Sciatic nerve (tissue), 2 donors: ENCODE measurements at places on chromosomes 12 and 14.

DNA sequence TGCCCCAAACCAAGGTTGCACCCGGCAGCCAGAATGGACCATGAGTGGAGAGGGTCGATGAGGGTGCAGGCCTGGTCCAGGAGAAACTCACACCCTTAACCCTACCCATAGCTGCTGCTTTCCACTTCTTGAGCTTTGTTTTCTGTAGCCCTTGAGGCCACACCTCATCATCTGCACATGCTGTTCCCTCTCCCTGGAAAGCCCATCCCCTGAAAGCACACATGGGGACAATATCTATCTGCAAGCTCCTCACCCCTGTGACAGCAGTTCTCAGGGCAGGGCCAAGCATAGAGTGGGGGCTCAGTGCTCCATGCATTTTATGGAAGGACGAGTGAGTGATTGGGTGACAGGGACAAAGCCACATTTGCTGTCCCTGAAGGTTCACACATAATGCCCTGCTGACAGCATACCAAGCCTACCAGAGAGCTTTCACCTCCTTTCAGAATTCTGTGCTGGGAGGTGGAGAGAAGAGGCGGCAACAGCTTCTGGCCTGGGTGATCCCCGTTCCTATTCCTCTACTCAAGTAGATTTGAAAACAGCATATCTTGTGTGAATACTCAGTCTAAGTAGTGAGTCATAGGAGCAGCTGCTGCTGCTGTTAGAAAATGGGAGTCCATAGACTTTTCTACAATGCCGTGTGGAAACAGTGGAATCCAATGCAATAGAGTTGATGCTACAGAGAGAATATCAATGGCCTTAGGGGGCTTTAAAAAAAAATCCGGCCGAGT, 44.6 kb downstream of the SRGAP1 start:
- no peak for DNase-seq

- DNase-seq: no peak
Measured at GRCh38 chr12:48828293-48828692, 10.0 kb downstream of the CACNB3 start.

- DNase-seq: no peak
Measured at GRCh38 chr14:44417809-44418208, 89.3 kb downstream of the FSCB start.

- no peak for DNase-seq
Measured at GRCh38 chr12:32874078-32874477, 22.5 kb downstream of the PKP2 start.

- DNase-seq: no peak
Measured at GRCh38 chr14:89242652-89243279, 174.3 kb downstream of the FOXN3 start.

GRCh38 chr14:66174453-66174891, 311.7 kb upstream of the CCDC196 start:
- DNase-seq: no peak

GRCh38 chr12:101375573-101375972, 32.0 kb downstream of the ARL1 start:
- DNase-seq: no peak

- no peak for DNase-seq
Measured at GRCh38 chr12:124365726-124366430, 71.0 kb downstream of the RFLNA start.

DNA sequence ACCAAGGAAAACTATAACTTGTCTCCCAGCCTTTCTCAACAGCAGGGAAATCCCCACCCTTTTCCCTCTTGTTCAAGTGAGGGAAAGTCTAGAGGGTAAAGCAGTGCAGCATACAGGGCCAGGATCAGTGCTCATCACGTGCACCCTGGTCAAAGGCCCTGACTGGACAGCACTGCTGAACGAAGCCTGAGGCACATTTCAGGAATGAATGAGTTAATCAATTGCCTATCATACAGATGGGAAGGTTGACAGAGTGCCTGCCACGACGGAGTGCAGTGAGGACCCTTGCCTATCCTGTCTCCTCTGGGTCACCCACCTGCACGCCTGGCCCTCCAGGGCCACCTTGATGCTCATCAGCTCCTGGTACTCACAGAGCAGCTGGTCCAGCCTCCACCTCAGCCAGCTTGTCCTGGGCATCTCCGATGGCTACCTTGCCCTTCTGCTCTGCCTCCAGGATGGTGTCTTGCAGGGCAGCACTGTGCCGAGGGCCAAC, 11.7 kb upstream of the KRT73 start:
- no peak for DNase-seq

- no peak for DNase-seq
Measured at GRCh38 chr14:73462048-73462715, 3.8 kb upstream of the NUMB start.

GRCh38 chr12:114371733-114372132, 34.2 kb downstream of the TBX5 start:
- no peak for DNase-seq

DNA sequence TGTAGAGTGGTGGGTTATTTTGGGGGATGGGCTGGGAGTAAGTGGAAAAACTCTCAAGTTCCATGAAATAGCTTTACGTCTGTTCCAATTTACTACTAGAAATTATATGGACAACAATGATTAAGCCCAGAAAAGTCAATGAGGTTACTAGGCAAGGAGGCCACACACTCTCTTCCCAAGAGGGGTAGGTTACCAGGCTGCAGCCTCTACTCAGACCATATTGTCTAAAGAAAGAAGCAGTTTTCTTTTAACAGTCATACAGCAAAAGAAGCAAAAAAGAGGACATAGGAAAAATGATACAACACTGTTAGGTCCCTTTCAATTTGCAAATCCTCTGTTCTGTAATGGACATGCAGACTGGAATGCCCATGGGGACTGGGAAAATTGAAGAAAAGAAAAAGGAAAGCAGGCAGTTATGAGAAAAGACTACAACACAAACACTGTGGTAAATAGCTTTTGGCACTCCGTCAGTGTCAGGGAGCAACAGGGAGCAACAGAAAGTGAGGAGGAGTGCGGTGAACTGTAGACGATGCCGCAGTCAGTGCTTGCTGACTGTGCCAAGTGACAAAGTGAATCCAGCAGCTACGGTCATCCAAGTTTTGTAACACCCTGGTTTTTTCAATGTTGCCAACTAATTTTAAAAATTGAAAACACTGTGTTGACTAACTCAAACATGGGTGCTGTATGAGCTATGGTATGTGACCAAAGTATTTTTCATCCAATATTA, 39.8 kb upstream of the HMGA2 start:
- DNase-seq: no peak

GRCh38 chr12:805022-805632, 52.7 kb downstream of the WNK1 start:
- DNase-seq: no peak

DNA sequence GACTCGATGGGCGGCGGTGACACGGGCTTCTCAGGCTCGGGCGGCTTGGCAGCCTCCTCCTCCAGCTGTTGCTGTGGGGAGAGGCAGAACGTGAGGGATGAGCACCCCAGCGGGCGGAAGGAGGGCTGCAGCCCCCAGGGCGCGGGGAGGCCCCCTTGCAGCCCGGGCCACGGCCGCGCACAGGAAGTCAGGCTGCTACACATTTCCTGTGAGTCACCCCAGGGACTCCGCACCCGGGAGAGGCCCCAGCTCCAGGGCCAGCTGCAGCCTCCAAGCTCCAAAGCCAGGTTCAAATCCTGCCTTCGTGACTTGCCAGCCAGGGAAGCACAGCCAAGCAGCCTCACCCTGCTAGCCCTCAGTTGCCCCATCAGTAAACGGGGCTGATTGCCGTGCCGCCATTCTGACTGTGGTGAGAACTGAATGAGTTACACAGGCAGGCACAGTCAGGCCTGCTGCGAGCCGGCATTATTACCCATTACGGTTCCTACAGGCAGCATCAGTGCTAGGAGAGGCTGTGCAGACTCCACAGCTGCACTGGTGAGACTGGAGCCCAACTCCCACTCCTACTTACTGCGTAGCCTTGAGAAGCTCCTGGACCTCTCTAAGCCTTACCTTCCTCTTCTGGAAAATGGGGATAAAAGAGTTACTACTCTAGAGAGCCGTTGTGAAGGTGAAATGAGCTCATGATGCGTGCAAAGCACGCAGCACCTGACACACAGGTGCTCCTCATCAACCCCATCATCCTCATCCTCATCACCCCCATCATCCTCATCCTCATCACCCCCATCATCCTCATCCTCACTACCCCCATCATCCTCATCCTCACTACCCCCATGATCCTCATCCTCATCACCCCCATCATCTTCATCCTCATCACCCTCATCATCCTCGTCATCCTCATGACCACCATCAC, 100.9 kb downstream of the NCOR2 start:
- DNase-seq: peak; percentile 61

- no peak for DNase-seq
Measured at GRCh38 chr14:103556946-103557758, 5.3 kb downstream of the BAG5 start.

- DNase-seq: no peak
Measured at GRCh38 chr14:106879241-106879640, 1352.9 kb downstream of the TMEM121 start.

GRCh38 chr12:76890151-76891143, 11.6 kb upstream of the CSRP2 start:
- no peak for DNase-seq

DNA sequence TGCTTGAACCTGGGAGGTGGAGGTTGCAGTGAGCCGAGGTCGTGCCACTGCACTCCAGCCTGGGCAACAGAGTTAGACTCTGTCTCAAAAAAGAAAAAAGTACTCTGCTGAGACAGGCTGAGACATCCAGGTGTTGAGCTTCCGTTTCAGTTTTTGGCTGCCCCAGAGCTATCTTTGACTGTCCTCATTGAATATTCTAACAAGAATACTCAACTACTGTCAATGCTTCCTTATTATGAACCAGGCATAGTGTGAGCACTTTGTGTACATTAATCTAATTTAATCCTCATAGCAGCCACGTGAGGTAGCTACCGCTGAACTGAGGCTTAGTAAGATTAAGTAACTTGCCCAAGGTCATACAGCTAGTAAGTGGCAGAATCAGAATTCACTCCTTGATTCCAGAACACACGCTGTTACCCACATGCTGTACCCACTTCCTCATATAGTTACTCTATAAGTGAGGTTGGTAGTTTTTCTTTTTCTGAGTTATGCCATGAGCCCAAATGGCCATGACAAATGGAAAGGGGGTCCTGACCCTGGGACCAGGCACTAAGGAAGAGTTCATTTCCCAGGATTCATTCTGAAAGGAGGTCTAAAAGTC, 11.3 kb downstream of the ALDH1L2 start:
- no peak for DNase-seq

DNA sequence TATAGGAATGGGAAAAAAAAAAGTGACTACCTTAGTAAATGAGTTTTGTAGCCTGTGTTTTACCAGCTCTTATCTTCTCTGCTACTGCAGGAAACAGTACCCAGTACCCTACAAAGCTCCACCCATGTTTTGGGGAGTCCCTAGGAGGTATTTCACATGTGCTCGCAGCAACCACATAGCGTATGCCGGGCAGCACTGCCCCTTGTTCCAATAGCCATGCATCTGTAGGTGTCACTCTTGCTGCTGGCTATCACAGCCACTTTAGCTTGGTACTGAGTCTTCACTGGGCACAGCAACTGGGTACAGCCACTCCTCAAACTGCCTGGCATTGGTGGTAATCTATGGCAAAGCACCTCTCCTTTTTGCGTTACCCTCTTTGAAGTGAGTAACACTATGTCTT, 2.0 kb upstream of the MDM1 start:
- no peak for DNase-seq

GRCh38 chr12:55847033-55847432, 4.3 kb upstream of the MMP19 start:
- no peak for DNase-seq

GRCh38 chr14:60107477-60107876, 15.8 kb downstream of the PCNX4 start:
- no peak for DNase-seq

DNA sequence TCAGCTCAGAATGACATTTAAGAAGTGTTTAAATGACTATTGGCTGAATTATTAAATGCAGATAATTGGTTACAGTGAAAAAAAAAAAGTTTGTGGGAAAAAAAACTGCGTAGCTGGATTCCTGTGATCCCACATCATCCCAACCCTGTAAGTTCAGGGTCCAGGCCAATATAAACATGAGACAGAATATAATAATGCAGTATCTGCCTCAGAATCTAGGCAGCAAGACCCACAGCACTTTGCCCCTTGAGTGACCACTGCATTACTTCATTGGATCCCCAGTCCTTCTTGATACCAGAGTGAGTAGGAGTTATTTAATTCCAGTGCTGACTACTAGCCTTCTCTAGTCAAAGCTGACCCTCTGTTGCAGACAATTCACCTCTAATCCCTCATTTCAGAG, 272.6 kb downstream of the CCER1 start:
- DNase-seq: no peak

DNA sequence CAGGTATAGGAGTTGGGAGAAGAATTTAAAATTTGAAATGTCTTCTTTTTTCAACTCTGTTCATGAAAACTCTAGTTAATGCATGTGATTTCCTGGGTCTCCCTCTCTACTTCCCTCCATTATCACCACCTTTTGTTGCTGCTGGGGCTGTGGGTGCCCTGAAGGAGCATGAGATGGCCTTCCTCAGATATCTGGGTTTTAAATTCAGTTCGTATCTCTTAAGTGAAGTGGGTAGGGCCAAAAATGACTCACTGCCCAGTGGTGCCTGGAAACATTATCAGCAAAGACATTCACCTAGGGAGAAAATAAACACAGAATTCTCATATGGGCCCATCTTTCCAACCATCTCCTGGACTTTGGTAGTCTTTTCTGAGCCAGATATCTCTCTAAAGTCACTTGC, 234.9 kb upstream of the PLEKHG7 start:
- DNase-seq: no peak

GRCh38 chr14:100193417-100194357, 34.2 kb upstream of the DEGS2 start:
- DNase-seq: no peak

- no peak for DNase-seq
Measured at GRCh38 chr12:56836800-56837663, 73.9 kb downstream of the HSD17B6 start.

- DNase-seq: peak; percentile 99
Measured at GRCh38 chr12:6470375-6471163, at the start of gene VAMP1. TSS of gene VAMP1 (minus strand) at chr12:6470677. CDS start at chr12:6470531, 146 bp downstream.

DNA sequence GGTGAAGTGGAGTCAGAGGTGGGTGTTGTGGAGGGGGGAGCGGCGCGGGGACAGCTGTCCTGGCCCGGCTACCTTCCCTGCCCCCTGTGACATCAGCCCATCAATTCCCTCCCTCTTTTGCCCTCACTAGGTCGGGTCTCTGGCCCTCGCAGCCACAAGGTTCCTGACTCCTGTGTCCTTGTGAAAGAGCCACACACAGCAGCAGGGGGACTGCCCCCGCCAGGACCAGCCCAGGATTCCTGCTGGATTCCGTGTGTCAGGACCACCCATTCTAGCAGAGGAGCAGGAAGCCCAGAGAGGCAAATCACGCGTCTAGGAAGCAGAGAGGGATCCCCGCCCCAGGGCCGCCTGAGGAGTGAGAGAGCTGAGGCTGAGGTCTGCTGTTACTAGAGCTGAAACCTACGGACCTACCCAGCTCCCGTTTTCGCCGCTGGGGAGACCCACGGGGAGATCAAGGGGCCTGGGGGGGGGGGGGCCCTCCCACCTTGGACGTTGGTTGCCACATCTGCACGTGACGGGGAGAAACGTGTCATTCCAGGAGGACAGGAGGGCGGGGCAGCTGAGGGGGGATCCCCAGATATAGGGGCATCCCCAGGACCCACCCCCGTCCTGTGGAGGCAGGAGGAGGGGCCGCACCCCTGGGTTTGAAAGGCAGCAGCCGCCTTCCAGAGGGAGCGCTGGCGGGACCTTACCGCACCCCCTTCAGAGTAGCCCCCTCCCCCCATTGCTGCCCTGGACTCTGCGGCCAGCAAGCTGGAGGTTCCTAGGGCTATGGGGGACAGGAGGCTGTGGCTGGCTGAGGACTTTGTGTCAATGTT, 12.5 kb upstream of the INF2 start:
- DNase-seq: peak; percentile 80

- no peak for DNase-seq
Measured at GRCh38 chr14:105283028-105283427, 17.8 kb downstream of the BRF1 start.
